ENCODE measurements at places on chromosomes 13 and 19.

DNA sequence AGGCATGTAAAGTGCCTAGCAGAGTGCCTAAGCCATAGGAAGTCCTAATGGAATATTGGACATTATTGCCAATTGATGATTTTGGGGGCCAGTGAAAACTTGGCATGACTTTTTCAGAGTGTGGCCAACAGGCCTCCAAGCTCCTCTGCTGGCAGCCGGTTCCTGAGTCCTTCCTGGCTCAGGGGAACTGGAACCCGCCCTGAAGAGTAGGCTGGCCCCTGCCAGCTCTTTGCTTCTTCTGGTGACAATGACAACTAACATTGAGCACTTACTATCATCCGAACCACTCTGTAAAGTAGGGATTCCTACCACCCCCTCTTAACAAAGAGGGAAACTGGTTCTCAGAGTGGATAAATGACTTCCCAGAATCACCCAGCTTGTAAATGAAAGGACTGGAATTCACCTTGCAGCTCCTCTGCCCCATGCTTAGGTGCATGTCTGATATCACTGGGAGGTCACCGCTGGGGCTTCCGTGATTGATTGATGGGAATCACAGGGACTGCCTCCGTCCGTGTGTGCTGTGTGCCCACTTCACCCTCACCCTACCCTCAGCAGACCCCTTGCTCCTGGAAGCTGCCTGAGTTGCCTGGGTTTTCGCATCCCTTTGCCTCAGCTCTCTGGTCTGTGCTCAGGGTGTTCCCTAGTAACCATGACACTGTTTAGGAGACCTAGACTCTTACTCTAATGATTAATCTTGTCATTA is 50.6 kb downstream of the TNFRSF19 start:
- DNase-seq, result no peak

DNA sequence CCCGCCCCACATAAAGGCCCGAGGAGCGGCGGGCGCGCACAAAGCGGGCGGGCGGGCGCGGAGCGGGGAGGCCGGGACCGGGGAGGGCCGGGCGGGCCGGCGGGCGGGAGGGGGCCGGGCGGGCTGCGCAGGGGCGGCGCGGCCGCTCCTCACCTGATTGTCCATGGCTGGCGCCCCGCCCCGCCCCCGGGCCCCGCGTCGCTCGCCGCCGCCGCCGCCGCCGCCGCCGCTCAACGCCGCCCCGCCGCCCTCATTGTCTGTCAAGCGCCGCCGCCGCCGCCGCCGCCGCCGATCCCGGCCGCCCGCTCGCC is 200 bp downstream of the MLLT1 start:
- DNase-seq, result no peak

DNA sequence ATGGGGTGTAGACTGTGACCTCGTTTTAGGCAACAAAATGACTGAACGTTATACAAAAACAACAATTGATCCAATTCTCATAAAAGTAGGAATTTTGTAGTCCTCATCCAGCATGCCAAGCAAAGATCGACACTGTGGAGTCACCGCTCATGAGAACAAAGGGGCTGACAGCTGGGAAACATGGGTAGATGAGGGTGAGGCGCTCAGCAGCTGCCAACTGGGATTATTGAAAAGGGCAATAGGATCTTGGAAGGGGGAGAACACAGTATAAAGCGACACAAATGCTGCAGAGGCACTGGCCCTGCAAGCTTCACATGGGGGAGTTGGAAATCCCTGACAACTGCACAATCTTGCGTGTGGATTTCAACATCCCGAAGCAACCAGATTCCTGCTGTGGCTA is 5.4 kb upstream of the ZNF765 start:
- DNase-seq, result no peak

- no peak for DNase-seq
Observed at GRCh38 chr13:62387647-62388046, 972.0 kb upstream of the PCDH20 start.

GRCh38 chr13:110463871-110464510 is 97.5 kb downstream of the RAB20 start:
- DNase-seq, result no peak

DNA sequence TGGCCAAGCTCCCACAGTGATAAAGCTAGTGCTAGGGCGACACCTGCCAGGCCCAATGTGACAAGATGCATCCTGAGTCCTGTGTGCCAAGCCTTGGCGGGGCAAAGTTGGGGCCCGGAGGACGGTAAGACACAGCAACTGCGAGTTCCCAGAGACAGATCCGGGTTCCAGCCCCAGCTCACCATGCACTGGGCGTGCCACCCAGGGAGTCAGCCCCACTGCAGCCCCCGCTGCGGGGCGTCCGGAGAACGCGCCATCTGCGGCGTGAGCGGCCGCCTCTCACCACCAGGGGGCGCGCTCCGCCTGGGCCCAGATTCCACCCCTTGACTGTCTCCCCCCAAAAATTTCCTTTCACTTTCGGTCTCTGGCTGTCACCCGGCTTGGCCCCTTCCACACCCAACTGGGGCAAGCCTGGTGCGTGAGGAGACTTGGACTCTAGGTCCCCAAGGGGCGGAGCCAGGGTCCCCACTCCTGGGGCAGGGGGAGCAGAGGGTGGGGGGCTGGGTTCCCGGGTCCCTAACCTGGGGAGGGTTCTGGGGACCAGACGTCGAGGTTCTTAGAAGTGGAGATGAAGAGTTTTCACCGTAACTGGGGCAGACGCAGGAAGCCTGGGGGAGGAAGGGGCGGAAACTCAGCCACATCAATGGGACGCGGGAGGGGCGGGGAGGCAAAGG is at the start of gene FLT3LG:
Gene FLT3LG (plus strand): TSS at position 348 of the 674 bp plus-strand sequence. CDS start 425 bp downstream, outside the sequence.
- DNase-seq, result peak; percentile 74

- no peak for DNase-seq
Observed at GRCh38 chr19:29714371-29714952, 599 bp downstream of the C19orf12 start.

DNA sequence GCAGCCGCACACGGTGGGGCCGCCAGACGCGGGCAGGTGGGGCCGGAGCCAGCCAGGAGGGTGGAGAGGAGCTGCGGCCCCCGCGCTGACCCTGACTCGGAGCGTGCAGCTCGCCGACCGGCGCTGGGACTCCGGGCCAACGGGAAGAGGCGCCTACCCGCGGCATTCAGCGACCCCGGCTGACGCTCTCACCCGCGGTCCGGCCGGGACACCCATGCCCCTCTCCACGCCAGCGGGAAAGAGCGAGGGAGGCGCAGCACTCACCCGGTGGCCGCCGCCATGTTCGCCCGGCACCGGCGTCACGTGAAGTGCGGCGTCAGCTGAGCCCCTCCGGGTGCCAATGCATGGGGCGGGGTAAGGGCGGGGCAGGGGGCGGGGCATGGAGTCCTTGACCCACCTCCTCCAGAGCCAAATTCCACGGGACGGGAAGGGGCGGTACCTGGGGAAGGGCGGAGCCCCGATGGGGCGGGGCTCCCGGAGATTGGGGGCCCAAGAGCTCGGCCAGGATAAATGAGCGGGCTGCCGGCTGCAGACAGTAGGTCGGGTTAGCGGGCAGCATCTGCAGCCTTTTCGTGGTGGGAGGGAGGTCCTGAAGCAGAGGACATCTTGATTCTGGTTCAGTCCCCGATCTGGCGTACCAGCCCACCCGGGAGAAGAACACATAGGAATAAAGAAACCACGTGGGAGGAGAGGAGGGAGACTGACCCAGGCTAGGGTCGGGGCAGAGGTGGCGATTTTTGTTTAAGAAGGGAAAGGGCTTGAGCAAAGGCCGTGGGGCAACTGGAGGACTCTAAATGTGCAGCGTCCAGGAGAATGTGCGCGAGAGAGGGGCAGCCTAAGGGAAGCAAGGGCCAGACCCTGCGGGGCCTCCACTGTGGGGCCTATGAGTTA is at the start of gene PEPD:
Gene PEPD (minus strand): TSS at position 312 of the 891 bp plus-strand sequence. CDS start 31 bp downstream, at position 281.
- peak; percentile 76 for DNase-seq

- no peak for DNase-seq
Observed at GRCh38 chr19:13633109-13633508, 126.8 kb upstream of the CACNA1A start.

- DNase-seq, result no peak
Observed at GRCh38 chr19:748274-748598, 2.7 kb upstream of the MISP start.

DNA sequence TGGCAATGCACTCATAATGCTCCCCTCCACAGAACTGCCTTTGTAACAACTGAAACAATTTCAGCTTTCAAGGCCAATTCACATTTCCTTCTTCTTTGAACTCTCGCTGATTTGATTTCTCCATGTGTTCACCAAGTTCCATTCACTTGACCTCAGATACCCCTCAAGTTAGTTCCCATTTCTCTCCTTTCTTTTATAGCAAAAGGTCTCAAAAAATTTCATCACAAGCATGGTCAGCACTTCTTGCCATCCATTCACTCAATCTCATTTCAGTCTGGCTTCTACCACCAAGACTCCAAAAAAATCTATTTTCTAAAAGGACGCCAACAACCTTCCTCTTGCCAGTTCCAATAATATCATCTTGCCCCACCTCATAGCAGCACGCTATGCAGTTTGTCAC is 135.7 kb downstream of the DIAPH3 start:
- no peak for DNase-seq

DNA sequence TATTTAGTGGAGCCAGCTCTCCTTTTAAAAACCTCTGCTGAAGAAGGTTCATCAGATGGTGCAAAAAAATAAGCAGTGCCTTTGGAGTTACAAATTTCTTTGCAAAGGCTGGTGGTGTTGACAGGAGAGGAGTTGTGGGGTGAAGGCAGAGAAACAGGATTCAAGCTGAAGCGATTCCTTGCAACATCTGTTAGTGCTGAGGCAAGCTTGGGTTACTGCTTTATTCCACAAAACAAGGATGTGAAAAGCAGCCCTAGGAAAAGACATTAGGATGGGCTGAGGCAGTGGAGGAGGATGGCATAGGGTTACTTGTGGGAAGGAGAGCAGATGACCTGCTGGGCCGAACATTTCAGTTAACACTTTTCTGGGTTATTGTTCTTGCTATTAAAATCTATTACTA is 390.7 kb downstream of the DLEU7 start:
- DNase-seq, result no peak

- no peak for DNase-seq
Observed at GRCh38 chr19:27885359-27885758, 1327.6 kb downstream of the UQCRFS1 start.

DNA sequence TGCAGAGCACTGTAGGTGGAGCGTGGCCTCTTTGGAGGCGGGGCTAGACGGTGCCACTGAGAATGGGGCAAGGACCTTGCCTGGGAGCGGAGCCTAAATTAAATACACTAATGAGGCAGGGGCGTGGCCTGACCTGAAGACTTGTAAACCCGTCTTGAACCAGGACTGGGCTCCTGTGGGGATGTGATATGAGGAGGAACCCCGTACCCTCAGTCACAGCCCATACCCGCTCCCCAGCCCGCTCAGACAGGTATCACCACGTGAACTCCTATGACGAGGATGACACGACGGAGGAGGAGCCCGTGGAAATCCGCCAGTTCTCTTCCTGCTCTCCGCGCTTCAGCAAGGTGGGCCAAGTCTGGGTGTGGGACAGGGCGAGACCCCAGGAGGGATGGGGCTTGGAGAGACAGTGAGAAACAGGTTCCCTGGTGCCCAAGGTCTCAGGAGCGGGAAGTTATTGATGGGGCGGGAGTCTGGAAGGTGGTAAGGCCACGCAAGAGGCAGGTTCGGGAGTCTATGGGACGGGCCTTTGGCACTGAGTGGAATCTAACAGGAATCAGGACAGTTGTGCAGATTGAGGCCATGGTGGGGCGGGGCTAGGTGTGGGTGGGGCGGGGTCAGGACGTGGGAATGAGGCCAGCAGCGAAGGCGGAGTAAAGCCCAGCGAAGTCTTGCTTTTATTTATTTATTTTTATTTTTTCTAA is 14.7 kb downstream of the DNASE2 start:
- no peak for DNase-seq

- peak; percentile 57 for DNase-seq
Observed at GRCh38 chr19:48933382-48933932, at the start of gene DHDH. TSS of gene DHDH (plus strand) at chr19:48933699. CDS start at chr19:48933722, 23 bp downstream.

DNA sequence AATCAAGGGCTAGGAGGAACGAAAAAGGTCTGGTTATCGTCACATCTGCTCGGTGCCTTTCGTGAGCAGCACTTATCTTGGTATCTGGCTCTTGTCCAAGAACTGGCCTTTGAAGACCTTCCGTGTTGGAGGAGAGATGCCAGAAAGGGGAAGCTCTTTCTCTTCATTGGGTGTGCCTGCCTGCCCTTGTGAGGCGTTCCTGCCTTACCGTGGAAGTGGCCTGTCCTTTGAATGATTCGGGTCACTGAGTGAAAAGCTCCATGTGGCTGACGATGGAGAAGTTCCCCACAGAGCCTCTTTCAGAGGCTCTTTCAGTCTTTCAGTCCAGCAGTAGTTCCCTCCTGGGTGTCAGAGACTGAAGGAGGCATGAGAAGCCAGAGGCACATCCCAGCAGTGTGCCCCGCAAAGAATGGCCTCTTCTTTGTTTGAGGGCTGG is 121.5 kb upstream of the SLC10A2 start:
- DNase-seq, result no peak

DNA sequence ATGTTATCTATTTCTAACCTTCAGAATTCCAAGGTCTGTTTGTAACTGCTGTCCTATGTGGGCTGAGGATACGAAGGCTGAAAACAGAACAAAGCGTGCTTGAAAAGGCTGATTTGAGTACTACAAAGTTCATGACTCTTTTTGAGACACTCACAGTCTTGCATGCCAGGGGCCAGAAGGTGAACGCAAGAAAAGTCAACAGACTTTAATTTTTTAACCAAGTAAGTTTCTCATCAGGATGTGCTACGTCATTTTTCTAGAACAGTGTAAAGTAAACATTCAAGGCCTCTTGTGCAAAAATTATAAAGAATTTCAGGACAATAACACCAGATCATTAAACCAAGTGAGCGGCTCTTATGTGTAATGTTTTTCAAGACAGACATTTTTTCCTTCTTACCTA is 163.5 kb downstream of the COG6 start:
- DNase-seq, result no peak

Data from stimulated activated CD4-positive, alpha-beta T cell treated with anti-CD3 and anti-CD28 coated beads, Interleukin-15, amount 100 ng/mL, for 48 hours (primary cell).